Activated CD4-positive, alpha-beta T cell treated with anti-CD3 and anti-CD28 coated beads for 24 hours (primary cell): ENCODE measurements at places on chromosomes 7 and 10.

DNA sequence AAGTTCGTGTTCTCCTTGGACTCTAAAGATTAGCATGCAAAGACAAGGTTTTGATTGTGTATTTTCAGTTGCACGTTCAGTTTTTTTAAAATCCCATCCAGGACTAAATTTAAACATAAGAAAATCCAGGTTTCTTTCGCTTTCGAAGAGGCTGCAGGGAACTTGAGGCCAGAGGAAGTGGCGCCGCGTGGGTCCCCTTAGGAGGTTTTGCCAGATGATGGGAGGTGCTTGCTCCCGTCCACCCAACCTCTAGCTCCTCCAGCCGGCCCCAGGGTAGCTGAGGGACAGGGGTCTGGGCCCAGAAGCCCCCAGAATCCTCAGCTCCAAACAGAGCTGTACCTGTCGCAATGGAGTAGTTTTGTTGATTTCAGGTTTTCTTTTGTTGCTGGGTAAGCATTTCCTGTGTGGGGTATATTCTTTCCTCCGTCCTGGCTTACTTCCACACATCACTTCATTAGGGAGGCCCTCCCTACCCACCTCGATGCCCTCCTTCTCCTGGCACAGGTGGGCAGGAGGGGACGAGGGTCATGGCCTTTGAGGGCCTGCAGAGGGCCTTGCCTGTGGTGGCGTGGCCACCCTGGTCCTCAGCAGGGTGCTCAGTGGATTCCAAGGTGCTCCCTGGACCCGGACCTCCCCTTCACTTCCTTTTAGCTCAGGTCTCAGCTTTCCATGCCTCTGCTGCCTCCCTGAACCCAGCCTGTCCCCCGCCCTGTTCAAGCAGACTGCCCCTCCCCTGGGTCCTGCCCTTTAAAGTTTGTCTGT lies 32.6 kb downstream of the LHPP start:
- DNase-seq = no peak

DNA sequence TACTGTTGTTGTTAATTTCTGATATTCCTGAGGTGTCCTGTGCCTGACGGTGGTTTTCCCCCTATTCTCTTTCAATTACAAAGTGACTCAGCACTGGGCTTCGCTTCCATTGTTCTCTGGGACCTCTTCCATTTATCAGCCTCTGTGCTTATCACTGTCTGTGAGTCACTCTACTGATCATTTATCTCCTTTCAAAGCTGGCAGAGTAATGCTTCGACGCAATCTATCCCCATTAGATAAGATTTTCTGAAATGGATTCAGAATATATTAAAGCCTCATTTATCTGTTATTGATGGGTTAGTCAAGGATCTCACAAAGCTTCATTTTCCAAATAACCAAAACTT lies 679.2 kb downstream of the SDK1 start:
- no peak for DNase-seq

GRCh38 chr10:27743877-27744801 lies 1.5 kb downstream of the MKX start:
- no peak for DNase-seq

GRCh38 chr10:133339708-133340380 lies 3.1 kb upstream of the CALY start:
- DNase-seq = no peak

DNA sequence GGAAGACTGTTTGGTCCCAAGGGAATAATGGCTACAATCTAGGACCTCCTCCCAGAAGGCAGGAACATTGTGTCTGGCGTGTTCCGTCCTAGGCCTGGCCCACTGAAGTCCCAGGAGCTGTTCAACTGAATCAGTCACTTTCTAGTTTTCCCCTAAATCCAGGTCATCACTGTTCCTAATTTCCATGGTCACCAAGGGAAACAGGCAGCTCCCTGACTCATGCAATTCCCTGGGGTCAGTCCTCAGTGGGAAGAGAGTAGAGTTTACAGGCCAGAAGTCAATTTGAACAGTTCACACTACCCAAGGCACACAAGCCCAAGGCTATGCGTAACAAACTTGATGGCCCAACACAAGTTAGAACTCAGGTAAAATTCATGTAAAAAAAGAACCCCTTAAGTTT lies 44.0 kb downstream of the CREB3L2 start:
- DNase-seq = no peak

DNA sequence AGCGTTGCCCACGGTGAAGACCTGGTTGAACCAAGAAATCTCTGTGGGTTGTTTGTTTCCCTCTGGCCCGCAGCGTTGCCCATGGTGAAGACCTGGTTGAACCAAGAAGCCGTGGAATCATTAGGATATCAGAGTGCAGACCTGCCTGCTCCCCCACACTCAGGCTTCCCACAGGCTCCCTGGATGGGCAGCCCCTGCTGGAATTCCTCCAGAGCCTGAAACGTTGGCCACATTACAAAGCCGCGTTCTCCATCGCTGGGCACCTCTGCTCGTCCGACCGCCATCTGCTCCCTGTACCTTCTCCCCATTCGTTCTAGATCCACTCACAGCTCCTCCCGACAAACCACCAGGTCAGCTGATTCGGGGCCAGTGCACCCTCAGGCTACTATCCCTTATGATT lies 266.9 kb upstream of the SHH start:
- DNase-seq = no peak

GRCh38 chr7:135843214-135843613 lies 94.6 kb upstream of the FAM180A start:
- no peak for DNase-seq

- no peak for DNase-seq
These were observed 1.9 kb downstream of the LRRC20 start for GRCh38 chr10:70380350-70381135.

- DNase-seq = no peak
These were observed 69.4 kb upstream of the INPP5A start for GRCh38 chr10:132468216-132468615.

- no peak for DNase-seq
These were observed 180.2 kb upstream of the FZD8 start for GRCh38 chr10:35822316-35822715.
